Iris pigment epithelial cell (primary cell): ENCODE measurements at places on chromosomes 13 and 19.

DNA sequence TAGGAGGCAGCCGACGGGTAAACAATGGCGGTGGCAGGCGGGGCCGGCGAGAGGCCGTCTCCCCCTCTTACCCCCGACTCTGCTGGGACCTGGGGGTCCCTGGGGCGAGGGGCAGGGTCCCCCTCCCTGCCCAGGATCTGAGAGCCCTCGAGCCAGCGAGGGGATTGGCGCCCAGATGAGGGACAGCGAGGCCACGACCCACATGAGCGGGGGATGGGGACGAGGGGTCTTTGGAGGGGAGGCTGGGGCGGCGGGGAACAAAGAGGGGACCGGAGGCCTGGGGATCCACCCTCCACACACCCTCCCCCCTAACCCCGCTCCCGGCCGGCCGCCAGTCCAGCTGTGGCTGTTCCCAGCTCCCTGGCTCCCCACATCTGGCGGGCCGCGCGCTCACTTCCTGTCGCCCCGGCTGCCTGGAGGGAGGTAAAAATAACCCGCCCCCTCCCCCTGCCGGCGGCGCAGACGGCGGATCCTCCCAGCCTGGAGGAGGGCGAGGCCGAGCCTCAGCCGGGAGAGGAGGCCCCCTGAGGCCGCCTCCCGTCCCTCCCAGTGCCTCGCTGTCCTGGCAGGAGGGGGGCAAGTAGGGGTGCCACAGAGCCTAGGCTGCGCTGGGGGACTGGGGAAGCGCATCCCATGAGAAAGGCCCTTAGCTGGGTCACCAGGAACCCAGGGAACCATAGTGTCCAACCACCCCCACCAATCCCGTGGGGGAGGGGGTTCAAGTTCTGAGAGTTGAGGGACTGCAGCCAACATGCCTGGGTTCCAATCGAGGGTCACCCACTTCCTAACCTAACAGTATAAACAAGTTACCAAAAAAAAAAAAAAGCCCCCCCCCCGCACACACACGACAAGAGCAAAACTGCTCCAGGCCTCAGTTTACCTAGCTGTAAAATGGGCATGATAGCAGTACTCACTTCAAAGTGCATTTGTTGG, 29.3 kb upstream of the NANOS3 start:
- peak; percentile 91 for DNase-seq

DNA sequence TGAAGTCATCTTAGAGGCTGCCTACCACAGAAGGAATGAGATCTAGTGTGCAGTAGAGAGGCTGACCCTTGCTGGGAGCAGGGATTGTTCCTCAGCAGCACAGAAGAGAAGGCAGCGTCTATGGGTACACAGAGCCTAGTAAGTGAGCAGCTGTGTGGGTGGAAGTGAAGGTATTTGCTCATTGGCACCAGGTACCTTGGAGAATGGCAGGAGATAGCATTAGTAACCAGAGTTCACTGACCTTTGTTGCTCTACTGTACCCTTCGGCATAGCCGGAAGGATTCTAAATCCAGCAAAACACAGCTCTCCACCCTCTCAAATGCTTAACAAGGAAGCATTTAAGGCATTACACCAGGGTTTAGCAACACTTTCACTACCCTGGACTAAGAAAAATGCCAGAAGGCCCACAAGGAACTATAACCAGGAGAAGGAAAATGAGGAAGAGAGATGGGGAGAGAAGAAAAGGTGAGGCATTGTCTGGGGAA, 12.3 kb downstream of the SOX21 start:
- no peak for DNase-seq

DNA sequence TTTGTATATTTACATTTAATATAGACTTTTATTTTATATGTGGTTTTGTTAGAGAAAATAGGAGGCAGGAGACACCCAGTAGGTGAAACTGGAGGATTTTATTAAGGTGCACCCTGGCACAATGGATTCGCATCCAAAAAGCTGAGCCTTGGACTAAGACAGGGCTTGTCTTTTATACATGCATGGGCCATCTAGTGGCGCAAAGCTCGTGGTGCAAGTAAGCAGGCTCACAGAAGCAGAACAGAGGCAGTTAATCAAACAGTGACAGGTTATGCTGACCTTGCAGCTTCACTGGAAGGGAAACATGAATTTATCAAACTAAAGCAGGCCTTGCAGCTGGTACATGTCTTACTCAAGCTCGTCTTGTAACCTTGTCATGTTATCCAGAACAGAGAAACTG, 58.8 kb upstream of the ZNF681 start:
- peak; percentile 69 for DNase-seq

- peak; percentile 20 for DNase-seq
Measured at GRCh38 chr13:73129023-73129422, 70.2 kb downstream of the KLF5 start.

GRCh38 chr13:24168392-24168750, 7.9 kb downstream of the SPATA13 start:
- DNase-seq = no peak

GRCh38 chr19:43570174-43570791, 5.0 kb downstream of the XRCC1 start:
- no peak for DNase-seq

- DNase-seq = no peak
Measured at GRCh38 chr19:19202707-19203011, 555 bp downstream of the NR2C2AP start.

GRCh38 chr13:22455036-22455435, 725.7 kb upstream of the SGCG start:
- DNase-seq = no peak

DNA sequence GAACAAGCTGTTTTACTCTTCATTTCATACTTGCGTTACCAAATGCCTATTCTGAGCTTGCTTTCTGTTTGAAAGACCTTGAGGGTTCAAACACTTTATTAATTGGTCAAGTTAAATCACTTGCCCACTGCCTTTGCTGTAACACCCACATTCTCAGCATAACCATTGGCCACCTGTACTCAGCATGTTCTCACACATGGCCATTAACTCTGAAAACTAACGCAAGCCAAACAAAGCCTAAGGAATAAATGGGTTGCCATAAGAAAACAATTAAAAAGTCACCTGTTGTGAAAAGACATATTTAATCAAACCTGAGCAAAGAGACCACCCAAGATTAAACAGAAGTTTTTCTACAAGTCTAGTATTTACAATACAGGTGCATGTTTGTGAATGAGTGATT, 517.2 kb upstream of the SPRY2 start:
- DNase-seq = no peak

DNA sequence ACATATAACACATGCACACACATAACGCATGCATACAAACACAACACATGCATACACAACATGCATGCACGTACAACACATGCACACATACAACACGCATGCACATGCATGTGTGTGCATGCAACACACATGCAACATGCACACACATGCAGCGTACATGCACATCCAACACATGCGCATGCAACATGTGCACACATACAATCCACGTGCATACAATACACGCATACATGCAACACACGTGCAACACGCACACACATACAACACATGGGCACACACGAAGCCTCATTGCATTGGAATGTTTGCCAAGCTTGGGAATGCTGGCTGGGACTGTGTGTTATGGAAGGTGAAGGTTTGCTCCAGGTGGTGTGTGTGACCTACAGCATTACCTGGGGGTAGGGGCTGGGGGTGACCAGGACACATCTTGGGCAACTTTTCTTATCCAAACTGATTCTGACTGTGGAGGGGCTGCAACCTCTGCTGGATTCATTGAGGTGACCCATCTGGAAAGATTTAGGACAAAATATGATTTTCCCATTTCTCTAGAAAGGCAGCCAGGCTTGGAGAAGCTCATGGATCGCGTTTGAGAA, 58.9 kb downstream of the SPACA7 start:
- no peak for DNase-seq
